ENCODE measurements at places on chromosomes 3 and 15.
A peak's percentile ranks its signal among the peaks of the same experiment; 100 is the strongest.

DNA sequence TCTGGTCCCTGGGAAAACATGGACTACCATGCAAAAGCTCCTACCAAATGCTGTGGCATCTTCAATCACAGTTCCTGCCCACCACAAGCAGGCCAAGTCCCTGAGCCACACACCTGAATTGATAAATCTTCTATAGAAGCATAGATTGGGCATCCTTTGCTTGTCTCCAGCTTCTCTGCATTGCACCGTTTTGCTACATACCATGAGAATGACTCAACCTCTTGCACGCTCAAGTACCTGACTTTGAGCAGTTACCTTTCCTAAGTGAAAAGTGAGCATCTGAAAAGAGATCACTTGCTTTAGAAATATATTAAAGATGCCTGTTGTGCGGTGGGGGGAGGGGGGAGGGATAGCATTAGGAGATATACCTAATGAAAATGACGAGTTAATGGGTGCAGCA, 31.3 kb downstream of the GATM start:
- no peak for DNase-seq

GRCh38 chr3:19202754-19203153, 54.4 kb downstream of the KCNH8 start:
- no peak for DNase-seq

DNA sequence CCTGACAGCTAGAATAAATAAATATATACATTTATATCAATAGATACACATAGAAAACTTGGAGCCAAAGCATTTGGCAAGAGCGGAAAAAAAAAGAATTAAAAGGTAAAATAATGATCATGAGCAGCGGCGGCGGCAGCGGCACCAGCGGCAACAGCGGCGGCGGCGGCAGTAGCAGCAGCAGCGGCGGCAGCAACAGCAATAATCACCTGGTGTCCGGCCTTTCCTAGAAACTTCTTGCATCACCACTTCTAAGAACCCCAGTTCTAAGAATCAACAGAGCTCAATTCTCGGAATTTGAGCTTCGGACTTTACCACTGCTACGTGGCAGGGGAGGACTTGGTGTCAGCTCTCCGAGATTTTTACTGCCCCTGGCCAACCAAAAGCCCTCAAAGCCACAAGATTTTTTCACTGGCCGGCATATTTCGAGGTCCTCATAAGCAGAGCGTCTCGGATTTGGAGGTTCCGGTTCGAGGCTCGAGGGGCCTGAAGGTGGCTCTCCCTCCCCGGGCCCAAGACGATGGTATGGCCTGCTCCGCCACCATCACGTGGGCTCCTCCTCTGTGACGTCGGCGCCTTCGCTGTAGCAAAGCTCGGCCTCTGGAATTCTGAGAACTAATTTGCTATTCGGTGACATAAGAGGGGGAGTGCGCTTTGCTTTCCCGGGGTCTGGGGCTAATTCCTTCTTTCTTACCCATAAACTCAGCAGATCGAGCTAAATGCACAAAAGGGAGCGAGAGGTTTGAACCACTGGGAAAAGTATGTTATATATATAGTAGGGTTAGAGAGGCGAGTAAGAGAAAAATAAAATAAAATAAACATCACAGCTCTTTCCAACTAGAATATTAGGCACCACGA, at the start of gene BCL6:
Gene BCL6, minus strand, starts transcription at position 268 of the 858 bp plus-strand sequence. CDS start 11,775 bp downstream, outside the sequence.
- DNase-seq = peak; percentile 92

- DNase-seq = no peak
Observed at GRCh38 chr3:161413127-161413854, 42.0 kb upstream of the SPTSSB start.

All from CD4-positive, alpha-beta memory T cell (primary cell).